ENCODE measurements at places on chromosomes 1 and 21.

DNA sequence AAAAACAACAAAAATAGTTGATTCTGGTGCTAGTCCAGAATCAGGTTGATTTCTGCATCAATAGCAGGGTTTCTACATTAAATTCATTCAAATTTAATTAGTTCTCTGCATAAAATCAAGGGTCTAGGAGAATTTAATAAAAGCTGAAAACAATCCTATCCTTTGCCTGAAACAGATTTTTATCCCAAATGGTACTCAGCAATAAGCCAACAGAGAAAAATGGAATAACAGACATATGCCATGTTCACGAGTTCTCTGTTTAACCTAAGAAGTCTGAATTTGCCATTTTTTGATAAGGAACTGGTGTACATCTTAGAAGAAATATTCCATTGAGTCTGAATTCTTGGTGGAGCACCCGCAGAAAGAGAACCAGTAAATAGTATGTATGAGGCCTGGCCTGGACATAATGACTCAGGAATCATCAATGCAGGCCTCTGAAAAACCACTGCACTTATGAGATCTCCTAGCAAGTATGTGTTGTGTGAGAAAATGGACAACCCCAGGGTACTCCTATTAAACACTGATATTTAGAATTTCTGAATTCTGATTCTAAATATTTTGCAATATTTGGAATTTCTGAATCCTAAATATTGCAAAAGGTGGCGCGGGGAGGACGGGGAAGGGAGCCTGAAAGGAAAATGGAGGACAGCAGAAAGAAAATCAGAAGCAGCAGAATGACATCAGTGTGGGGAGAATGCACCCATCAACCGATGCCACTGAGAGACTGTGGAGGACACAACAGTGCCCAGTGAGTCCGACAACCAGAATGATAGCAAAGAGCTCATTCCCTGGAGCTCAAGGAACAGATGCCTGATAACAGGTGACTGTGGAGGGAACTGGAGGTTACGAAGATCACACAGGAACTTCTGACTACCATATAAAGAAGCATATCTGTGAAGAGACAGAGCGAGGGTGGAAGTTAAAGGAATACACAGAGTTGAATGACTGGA, 97.6 kb downstream of the APP start:
- no peak for DNase-seq

GRCh38 chr1:116454940-116455339, 81.9 kb downstream of the ATP1A1 start:
- DNase-seq: no peak

- no peak for DNase-seq
These were observed 64.0 kb downstream of the PLPPR5 start for GRCh38 chr1:98940722-98941079.

DNA sequence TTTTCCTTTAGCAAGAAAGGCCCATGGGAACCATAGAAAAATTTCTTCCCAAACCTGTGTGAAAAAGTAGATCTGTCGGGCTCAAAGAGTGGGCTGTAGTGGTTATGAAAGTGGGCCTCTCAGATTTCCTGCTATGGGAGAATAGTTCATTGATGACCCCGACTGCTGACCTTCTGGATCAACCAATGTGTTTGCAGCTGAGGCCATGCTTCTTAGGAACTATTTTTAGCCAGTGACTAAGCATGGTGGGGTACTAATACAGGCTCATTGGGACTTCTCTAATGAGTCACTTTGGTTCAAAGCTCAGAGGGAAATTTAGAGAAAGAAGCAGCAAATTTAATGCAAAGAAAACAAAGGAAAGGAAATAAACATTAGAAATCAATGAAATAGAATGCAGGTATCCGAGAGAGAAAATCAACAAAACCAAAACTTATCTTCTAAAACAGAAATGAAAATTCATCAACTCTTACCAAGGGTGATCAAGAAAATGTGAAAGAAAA, 12.6 kb upstream of the PSMA5 start:
- no peak for DNase-seq

DNA sequence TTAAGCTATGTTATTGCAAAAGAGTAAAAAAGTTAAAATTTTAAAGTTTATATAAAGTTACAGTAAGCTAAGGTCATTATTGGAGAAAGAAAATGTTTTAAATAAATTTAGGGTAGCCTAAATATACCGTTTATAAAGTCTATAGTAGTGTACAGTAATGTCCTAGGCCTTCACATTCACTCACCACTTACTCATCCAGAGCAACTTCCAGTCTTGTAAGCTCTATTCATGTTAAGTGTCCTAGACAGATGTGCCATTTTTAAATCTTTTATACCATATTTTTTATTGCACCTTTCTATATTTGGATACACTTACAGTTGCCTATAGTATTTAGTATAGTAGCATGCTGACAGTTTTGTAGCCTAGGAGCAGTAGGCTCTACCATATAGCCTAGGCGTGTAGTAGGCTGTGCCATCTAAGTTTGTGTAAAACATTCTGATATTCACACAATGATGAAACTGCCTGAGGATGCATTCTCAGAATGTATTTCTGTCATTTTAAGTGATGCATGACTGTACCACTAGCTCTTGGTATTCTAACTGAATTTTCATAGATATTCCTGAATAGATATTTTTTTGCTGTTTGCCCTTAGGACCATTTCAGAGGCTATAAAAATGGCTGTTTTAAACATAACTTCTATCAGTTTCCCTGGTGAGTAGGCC, 26.8 kb downstream of the PPP2R5A start:
- DNase-seq: no peak

DNA sequence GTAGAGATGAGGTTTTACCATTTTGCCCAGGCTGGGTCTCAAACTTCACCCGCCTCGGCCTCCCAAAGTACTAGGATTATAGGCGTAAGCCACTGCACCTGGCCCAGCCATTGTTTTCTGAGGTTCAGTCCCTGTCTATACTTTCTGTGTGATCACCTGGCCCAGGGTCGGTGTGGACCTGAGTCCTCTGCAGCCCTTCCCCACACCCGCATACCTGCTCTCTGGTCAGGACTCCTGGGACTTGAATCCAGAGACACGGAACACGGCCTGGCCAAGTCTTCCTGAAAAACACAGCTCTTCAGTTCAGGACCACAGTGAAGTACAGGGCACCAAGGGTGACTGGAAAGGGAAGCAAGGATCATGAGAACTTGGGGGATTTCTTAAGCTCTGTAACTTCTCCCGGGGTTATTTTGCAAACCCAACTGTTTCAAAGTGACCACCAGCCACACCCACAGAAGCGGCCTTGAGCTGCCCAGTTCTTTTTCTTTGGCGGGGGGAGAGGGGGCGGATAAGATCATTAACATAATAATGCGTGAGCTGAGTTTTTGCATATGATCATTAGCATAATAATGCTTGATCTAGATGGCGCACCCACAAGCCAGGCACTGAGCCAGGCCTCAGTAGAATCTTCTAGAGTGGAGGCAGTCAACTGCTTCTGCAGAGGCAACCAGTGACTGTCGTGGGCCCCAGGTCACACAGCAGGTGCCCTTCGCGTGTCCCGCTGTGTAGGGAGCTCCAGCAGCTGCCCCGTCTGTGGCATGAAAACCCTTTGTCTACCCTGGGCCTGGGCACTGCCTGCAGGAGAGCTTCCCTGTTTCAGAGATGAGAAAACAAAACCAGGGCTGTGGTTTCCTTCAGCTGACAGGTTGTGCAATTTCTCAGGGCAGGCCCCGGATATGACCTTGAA, 1.7 kb upstream of the NADK start:
- DNase-seq: no peak

- no peak for DNase-seq
These were observed 39.0 kb upstream of the PPM1J start for GRCh38 chr1:112754116-112754628.

DNA sequence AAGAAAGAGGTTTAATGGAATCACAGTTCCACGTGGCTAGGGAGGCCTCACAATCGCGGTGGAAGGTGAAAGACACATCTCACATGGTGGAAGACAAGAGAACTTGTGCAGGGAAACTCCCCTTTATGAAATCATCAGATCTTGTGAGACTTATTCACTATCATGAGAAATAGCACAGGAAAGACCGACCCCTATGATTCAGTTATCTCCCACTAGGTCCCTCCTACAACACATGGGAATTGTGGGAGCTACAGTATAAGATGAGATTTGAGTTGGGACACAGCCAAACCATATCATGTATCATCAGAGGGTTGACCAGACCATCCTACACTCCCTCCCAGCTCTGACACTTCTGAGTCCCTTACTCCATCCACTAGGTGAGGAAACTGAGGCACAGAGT, 143.9 kb upstream of the KLHDC7A start:
- DNase-seq: no peak

DNA sequence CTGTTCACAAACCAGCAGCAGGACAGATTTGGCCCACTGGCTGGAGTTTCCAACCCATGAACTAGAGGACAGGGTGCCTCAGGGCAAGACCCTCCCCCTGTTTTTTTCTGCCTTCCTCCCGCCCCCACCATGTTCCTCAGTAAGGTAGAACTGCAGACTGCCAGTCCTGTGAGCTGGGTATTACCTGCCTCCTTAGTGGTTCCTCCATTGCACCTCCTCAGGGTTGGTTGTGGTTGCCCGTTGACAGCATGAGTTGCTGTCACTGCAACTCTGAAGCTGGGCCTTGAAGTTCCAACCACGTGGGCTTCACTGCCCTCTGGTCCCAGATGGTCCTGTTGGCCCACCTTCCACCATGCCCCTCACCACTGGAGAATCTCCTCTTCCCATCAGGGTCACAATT, 28.8 kb downstream of the TENT5C start:
- DNase-seq: no peak

DNA sequence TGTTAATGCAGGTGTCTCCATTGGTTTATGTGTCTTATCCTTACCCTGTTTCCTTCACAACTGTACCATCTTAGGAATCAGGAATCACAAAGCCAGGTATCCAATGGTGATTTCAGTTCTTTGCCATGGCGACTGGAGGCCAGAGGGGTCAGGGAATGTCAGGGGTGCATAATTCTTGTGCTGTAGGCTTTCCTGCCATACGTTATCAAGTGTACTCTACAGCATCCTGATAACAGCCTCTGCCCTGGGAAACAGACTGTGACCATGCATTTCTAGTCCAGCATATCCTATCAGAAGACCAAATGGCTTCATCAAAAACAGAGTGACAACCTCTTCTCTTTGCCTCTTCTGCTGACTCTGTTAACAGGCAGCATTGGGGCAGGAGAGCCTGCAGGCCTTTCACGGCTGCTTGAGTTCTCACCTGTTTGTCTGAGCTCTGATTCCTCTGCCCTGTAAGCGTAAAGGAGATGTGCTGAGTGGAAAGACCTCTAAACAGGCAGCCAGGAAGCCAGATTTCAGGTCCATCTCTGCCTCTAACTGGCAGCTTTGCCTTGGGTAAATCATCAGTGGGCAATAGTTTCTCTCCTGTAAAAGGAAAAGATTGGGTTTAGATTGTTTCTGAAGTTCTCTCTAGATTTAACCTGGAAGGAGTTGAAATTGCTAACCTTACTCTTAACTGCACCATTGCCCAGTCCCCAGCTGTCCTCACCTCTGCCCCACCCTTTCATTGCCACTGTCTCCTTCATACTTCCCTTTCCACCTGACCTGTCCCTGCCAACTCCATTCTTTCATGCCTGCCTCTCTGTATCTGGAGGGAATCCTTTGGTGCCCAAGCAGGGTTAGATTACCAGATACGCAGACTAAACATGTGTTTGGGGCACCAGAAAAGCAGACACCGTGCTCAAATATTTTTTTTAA, 80.2 kb downstream of the LRRC8D start:
- DNase-seq: no peak
